ENCODE measurements at places on chromosomes 4 and X.

GRCh38 chr4:178778496-178778895 is 1336.3 kb upstream of the AGA start:
- DNase-seq = no peak

- no peak for DNase-seq
Observed at GRCh38 chr4:4717692-4718091, 141.8 kb upstream of the MSX1 start.

DNA sequence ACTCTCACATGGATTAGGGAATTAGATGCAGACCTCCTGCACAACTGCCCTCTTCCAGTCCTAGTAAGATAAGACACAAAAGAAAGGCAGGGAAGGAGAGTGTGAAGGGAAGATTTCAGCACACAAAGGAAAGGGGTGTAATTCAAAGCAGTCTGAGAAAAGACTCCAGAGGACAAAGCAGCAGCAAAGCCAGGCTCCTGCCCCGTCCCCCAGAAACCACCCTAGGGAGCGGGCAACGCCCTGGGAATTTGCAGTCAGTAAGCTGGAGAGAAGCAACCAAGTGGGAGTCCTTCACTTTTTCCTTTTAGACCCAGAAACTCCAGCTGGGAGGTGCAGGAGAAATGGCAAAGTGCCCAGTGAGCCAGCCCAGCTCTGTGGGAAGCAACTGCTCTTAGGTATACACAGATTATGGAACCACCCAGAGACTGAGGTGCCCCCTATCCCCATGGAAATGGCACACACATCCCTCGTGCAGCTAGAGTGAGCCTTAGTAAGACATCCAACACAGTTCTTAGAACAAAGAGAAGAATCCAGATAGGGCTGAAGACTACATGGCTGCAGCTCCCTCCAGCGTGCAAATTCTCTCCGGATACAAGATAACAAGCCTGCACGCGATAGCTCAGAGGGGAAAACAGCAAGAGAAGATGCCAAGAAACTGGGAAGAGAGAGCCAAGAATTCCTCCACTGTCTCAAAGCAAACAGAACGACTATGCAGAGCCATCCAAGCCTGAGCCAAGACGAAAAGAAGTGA is 26.5 kb upstream of the IRAK1 start:
- no peak for DNase-seq

DNA sequence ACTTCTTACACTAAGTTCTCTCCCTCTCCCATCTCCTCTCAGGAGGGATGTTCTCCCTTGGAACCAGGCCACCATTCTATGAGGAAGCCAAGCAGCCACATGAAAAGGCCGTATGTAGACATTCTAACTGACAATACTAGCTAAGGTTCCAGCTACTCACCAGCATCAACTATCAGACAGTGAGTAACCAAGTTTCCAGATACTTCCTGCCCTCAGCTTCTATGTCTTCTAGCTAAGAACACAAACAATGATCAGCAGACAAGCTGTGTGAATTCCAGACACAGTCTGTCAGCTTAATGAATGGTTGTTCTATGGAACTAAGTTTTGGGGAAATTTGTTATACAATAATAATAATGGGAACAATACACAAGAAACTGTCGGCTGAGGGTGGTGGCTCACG is 50.8 kb downstream of the SMIM14 start:
- DNase-seq = no peak

GRCh38 chrX:10254739-10255138 is 98.0 kb downstream of the CLCN4 start:
- no peak for DNase-seq

DNA sequence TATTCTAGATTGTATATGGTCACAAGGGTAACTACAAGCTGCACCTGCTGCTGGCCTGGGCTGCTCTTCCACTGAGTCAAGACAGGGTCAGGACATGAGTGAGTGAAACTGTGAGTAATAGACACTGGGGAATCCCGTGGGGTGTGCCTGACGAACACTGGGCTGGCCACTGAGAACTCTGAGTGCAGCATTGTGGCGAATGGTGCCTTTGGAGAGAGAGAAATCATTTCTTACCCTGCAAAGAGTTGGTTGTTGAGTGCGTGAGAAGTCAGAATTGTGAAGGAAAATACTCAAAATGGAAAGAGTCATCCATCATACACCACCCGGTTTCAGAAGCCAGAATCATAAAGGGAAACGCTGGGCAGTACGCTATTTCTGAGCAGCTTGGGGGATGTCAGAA is 43.1 kb upstream of the LSM6 start:
- no peak for DNase-seq

DNA sequence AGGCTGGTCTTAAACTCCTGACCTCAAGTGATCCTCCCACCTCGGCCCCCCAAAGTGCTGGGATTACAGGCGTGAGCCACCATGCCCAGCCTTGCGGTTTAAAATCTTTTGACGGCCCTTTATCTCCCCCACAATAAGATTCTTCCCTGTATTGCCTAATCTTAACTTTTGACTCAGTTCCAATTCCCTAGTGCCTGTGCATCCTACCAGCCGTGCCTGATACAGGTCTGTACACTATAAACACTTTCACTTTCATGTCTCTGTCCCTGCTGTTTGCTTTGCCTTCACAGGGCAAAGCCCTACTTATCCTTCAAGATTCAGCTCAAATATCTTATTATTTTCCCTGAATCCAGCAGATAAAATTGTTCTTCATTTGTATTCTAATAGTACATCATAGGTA is 74.6 kb downstream of the WDR44 start:
- no peak for DNase-seq

- no peak for DNase-seq
Observed at GRCh38 chrX:18353931-18354368, 538 bp downstream of the SCML2 start.

GRCh38 chr4:84167093-84167492 is 332.0 kb downstream of the NKX6-1 start:
- no peak for DNase-seq

DNA sequence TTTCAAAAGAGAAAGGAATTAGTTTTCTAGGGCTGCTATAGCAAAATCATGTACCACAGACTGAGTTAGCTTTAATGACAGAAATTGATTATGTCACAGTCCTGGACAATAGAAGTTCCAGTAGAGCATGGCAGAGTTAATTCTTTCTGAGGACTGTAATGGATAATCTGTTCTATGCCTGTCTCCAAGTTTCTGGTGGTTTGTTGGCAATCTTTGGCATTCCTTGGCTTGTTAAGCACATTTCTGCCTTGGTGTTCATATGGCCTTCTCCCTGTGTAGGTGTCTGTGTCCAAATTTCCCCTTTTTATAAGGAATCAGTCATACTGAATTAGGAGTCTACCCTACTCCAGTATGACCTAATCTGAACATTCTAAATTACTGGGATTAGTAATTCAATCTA is 336.1 kb upstream of the PABPC4L start:
- DNase-seq = no peak

GRCh38 chrX:71909956-71910355 is 689 bp upstream of the NHSL2 start:
- no peak for DNase-seq

DNA sequence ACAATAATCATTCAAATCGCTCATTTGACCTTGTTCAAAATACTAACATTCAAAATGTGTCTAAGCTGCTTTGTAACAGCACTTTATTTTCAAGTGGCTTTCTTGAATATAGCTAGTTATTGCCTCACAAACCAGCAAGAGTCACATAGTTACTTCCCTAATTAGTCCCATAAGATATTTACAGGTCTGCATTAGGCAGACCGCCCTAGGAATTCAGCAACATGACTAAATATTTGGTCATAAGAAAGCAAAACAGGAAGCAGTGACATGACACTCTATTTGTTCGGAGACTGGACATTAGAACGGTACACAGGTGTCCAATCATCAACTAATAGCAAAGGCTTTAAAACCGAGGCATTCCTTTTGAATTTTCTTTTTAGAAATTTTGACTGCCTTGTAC is 262.0 kb downstream of the COL25A1 start:
- no peak for DNase-seq

All from activated CD8-positive, alpha-beta memory T cell treated with anti-CD3 and anti-CD28 coated beads for 1 hour (primary cell).